ENCODE measurements at places on chromosomes 1 and 21.

- DNase-seq = peak; percentile 69
Observed at GRCh38 chr1:154431586-154432373, 26.6 kb downstream of the IL6R start.

DNA sequence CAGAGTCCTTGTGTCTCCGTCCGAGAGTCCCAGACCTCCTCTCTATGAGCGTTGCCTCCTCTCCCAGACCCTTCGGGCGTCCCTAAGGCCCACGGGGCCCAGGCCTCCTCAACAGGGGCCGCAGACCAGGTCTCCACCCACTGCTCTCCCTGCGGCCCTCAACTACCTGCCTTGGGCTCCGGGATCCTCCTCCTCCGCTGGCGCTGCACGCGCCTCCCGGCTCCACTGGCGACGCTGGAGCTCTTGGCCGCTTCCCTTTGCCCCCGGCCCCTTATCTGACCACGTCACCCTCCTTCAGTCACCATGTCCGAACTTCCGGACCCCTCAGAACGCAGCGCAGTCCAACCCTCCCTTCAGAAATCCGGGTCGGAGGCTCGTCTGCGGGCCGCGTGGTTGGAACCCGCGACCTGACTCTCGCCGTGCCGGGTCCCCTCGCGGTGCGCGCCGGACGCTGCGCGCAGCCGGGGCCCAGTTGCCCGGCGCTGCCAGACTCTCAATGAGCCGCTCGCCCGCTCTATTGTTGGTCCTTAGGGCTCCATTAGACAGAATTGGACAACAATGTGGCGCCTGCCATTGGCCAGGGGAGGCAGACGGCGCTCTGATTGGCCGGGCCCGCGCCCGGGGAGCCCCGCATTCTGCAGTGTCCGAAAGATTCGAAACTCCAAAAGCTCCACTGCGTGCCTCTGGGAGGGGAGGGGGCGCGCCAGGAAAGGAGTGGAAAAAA is at the start of gene DMRTA2:
Gene DMRTA2 (minus strand): TSS at position 498 of the 724 bp plus-strand sequence. CDS start 1,907 bp downstream, outside the sequence.
- DNase-seq = no peak

- DNase-seq = peak; percentile 57
Observed at GRCh38 chr1:116496380-116496779, 74.4 kb downstream of the CD58 start.

- DNase-seq = no peak
Observed at GRCh38 chr1:207088161-207088560, 499 bp upstream of the C4BPB start.
